ENCODE measurements at places on chromosomes 6 and 20.
A peak's percentile ranks its signal among the peaks of the same experiment; 100 is the strongest.

GRCh38 chr6:144265061-144265357, 20.1 kb upstream of the UTRN start:
- DNase-seq, result no peak

GRCh38 chr6:16173167-16173940, 44.5 kb downstream of the MYLIP start:
- DNase-seq, result no peak

DNA sequence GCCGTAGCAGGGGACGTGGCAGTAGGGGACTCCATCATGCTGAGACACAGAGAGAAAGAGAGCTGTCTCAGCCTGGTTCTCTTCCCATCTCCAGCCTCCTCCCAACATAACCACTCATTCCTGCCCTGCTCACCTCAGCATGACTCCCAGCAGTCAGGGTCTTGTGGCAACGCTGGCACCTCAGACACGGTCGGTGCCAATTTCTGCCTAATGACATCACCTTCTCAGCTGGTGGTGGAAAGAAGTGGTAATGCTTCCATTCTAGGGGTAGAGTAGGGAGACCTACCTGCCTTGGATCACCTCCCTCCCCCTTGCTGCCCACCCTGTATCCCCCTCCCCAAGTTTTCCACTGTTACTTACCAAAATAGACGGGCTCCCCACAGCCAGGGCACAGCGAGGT, 2.5 kb downstream of the CRIP3 start:
- no peak for DNase-seq

- DNase-seq, result no peak
These were observed 370.7 kb upstream of the TSHZ2 start for GRCh38 chr20:52601295-52601971.

DNA sequence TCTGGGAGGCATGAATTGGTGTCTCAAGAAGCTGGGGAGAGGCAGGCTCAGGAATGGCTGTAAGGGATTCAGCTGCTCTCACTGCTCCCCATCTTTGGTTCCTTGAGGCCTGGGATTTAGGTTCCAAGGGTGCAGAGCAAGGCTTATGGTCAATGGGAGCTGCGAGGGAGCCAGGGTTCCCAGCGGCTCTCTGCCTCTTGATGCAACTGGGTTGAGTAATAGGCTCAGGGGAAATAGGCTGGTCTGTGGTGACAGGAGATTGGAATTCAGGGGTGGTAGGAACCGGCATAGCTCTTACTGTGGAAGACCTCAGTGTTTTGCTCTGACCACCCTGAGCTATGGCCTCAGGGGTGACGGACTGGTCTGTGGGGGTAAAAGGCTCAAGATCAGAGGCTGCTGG, 13.0 kb upstream of the NRM start:
- DNase-seq, result no peak

DNA sequence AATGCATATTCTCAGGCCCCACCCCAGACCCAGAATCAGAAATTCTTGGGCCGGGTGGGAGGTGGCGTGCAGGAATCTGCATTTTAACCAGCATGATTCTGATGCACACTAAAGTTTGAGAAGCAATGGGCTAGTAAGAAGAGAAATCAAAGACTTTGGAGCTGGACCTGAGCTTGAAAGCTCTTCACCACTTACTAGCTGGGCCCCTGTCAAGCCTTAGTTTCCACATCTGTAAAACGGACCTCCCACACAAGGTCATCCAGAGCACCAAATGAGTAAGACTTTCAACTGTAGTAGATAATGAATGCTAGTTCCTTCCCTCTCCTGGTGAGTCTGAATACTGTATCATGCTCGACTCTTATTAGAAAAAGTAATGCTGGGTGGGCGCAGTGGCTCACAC, 87.0 kb downstream of the TBC1D7 start:
- no peak for DNase-seq

- peak; percentile 25 for DNase-seq
These were observed 808 bp downstream of the ULBP1 start for GRCh38 chr6:149964308-149965193.

DNA sequence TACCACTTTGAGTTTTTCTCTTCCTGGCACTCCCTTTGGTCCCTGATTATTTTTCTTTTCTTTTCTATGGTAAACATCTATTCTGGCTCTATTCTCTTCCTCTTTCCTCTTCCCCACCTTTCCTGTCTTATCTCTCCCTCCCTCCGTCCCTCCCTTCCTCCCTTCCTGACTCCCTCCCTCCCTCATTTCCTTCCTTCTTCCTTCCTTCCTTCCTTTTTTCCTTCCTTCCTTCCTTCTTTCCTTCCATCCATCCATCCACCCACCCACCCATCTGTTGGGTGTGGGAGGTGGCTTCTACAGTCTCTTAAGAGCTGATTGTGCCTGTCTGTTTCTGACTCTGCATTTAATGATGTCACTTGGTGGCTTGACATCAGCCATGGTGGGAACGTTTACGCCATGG, 43.5 kb upstream of the GTSF1L start:
- no peak for DNase-seq
